ENCODE measurements at places on chromosomes 2 and 18.

- no peak for DNase-seq
Measured at GRCh38 chr2:3754280-3754679, 50.9 kb downstream of the DCDC2C start.

- DNase-seq = no peak
Measured at GRCh38 chr2:135993421-135993820, 8.0 kb upstream of the DARS1 start.

DNA sequence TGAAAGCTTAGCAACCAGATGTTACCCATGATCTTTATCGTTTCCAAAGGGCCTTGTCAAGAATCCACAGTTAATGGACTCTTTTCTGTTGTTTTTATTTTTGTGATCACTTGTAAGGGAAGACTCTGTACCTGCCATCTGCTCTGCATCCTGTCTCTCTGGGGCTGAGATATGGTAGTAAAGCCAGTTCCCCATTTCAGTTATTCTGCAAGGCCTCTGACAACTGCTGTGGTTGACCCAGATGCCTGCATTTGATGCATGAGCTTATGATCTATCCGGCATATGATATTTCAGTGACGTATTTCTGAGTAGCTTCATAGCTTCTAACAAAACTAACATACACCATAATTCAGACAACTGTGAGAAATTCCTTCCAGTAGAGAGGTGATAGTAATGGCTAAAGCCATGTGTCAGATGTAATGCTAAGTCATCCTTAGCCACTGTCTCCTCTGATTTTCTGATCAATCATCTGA is 105.1 kb downstream of the TPO start:
- DNase-seq = no peak

GRCh38 chr2:184449760-184450159 is 148.6 kb upstream of the ZNF804A start:
- no peak for DNase-seq

DNA sequence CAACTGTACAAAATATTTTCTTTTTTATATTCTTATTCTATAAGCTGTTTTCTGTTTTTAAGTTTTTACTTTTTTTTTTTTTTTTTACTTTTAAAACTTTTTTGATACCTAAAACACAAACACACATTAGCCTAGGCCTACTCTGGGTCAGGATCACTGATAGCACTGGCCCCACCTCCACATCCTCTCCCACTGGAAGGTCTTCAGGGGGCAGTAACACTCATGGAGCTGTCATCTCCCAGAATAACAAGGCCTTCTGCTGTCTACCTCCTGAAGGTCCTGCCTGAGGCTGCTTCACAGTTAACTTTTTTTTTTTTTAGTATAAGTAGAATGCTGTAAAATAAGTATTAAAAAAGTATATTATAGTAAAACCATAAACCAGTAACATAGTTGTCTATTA is 415.1 kb downstream of the PTPRM start:
- DNase-seq = no peak

DNA sequence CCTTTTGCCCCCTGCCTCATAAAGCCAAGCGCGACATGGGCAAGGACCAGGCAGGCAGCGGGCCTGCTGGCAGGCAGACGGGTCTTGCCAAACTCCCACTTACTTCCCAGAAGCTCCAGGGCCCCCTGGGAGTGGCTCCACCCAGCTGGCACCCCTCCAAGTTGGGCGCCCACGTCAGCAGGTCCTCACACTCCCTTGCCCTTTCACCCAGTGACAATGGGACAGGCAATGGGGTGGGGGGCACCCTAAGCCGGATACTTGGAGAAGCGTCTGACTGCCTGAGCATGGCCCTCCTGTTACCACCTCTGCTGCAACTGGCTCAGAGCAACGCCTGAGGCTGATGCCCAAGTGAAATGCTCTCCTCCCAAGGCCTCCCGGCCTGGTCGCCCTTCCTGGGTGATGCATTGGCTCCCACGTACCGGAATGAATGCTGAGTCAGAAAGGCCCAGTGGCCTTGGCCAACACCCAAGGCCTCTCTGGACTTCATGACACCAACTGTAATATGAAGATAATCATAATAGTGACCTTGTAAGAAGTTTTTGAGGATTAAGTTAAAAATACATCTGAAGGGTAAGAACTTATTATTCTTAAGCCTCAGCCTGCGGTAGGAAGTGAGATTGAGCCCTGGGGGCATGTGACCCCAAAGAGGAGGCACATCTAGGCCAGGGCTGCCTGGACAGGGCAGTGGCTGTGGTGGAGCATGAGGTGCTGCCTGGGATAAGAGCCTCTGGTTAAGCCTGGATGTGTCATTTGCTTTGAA is 31.6 kb downstream of the KCNK3 start:
- DNase-seq = no peak

DNA sequence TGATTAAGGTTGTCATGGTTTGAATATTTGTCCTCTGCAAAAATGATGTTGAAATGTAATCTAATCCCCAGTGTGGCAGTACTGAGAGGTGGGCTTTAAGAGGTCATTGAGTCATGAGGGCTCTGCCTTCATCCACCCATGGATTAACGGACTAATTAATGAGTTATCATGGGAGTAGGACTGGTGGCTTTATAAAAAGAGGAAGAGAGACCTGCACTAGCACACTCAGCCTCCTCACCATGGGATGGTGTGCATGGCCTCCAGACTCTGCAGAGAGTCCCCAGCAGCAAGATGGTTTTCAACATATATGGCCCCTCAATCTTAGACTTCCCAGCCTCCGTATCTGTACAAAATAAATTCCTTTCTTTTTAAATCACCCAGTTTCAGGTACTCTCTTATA is 41.0 kb downstream of the DTNB start:
- DNase-seq = no peak

DNA sequence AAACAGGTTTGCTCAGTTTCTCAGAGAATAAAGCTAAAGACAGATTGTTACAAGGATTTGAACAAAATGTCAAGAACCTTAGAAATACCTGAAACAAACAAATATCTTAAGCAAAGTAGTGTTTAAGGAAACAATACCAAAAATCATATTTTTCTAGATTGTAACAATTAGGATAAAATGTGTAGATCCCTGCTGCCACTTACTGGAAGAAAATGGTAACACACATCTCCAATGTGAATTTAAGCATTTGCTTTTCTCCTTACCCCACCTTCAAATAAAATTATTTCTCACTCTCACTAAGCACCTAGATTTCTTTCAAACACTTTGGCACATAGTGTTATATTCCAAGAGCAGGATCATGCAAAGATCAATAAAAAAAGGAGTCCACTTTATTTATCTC is 34.9 kb downstream of the SUCLG1 start:
- no peak for DNase-seq
